ENCODE measurements at places on chromosomes 6 and 20. TPM values are rescaled to one million over a fixed set of nuclear protein-coding genes. Genes with fewer than 3 reads are reported as not detected.

DNA sequence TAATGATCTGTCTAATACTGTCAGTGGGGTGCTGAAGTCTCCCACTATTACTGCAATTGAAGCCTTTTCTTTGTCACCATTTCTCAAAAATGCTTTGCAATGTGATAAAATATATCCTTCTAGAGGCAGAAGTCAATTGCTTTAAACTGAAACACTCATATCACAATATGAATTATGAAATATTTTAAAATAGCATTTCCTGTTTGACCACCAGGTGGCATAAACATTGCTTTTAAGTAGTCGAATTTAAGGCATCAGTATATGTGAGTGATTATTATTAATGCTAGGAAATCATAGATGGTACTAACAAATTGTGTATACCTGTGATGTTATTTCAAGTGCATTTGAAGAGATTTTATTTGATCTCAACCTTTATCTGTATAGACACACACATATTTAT is 87.5 kb downstream of the MEI4 start:
- DNase-seq, result no peak
- H3K36me3 ChIP-seq, result no peaks in the 10 kb centered on the region
- no peak overlapping the region for H3K4me3 ChIP-seq
- no peak overlapping the region for H3K27ac ChIP-seq

- no peak overlapping the region for H3K27ac ChIP-seq
- peaks cover 27% of the 10 kb centered on the region for H3K4me1 ChIP-seq
- no peak overlapping the region for H3K4me3 ChIP-seq
- peaks cover 9% of the 10 kb centered on the region for H3K36me3 ChIP-seq
- no peaks in the 10 kb centered on the region for H3K27me3 ChIP-seq
Measured at GRCh38 chr6:42250274-42250931, 32.7 kb upstream of the MRPS10 start.

DNA sequence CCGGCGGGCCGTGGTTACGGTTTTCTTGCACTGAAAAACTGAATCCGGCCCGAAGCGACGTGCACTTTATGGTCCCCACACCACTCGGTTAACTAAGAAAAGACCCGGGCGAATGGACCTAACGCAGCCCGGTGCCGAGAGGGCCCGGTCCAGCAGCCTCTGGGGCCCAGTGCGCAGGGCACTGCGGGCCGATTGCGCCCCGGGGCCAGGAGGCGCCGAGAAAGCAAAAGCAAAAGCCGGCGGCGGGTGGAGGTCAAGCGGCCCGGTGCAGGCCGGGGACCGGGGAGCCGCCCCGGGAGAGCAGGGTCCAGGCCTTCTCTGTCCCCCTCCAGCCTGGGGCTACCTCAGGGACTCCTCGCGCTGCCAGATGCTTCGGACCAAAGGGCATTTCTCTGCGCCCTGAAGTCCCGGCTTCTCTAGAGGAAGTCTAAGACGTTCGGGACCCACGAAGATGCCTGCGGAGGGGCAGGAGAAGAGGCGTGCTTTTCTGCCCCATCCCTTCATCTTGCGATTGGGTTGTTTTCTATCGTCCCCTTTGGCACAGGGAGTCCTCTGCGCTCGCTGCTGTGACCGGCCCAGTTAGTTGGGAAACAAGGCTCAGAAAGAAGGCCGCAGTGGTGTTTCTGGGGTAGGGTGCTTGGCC is 4.4 kb downstream of the FOXF2 start:
- no peak for DNase-seq
- peak overlapping the region; percentile 95 for H3K27ac ChIP-seq
- H3K4me3 ChIP-seq, result peak overlapping the region; percentile 77
- H3K27me3 ChIP-seq, result no peaks in the 10 kb centered on the region
- peaks cover 24% of the 10 kb centered on the region for H3K4me1 ChIP-seq

Gene HLA-DQB1
- total RNA-seq, result 4.8 TPM

Gene SIRPB2
- total RNA-seq, result 8.1 TPM

DNA sequence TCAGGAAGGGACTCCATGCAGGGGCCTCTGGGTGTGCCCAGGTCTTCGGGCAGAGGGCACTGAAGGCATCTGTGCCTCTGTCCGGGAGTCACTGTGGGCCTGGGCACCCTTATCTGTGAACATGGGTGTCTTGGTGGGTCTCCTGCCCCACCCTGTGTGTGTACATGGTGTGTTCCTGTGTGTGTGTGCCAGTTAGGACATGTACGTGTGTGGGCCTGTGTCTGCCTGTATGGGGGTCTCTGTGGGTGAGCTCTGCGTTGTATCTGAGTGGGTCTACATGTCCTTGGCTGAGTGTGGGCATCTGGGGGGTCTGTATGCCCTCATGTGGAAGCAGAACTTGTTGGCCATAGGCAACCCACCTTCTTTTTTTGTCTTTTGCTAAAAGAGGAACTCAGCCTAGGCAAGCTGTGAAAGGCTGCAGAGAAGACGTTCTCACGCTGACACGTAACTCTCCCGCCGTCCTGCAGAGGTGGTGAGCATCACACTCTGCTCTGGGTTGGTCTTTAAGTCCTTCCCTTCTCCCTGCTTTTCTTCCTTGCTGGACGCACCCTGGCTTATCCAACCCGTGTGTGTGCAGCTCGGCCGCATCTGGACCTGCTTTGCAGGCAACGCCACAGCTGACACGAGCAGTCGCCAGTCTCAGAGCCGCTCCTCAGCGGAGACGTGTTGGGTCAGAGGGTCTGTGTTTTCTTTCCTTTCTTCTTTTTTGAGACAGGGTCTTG is 532 bp upstream of the NPBWR2 start:
- H3K27ac ChIP-seq, result no peak overlapping the region
- H3K4me3 ChIP-seq, result no peak overlapping the region
- no peak for DNase-seq
- no peaks in the 10 kb centered on the region for H3K4me1 ChIP-seq

- H3K27me3 ChIP-seq, result no peaks in the 10 kb centered on the region
- no peak overlapping the region for H3K4me3 ChIP-seq
- peak overlapping the region; percentile 39 for H3K27ac ChIP-seq
Measured at GRCh38 chr6:39754514-39755115, 29.4 kb upstream of the KIF6 start.

Gene NMBR
- not detected for total RNA-seq

GRCh38 chr6:126127659-126128058 is 141.3 kb downstream of the TRMT11 start:
- no peak overlapping the region for H3K27ac ChIP-seq
- H3K36me3 ChIP-seq, result peaks cover 5% of the 10 kb centered on the region
- DNase-seq, result no peak
- H3K27me3 ChIP-seq, result no peaks in the 10 kb centered on the region
- no peaks in the 10 kb centered on the region for H3K4me1 ChIP-seq

Gene ASIP
- total RNA-seq, result not detected

GRCh38 chr20:62742979-62743776 is 34.5 kb downstream of the NTSR1 start:
- no peaks in the 10 kb centered on the region for H3K4me1 ChIP-seq
- H3K36me3 ChIP-seq, result no peaks in the 10 kb centered on the region
- H3K27ac ChIP-seq, result no peak overlapping the region
- H3K27me3 ChIP-seq, result no peaks in the 10 kb centered on the region

Gene PEX7
- total RNA-seq, result 9.5 TPM
